ENCODE measurements at places on chromosomes 6 and 20.
A peak's percentile ranks its signal among the peaks of the same experiment; 100 is the strongest.

DNA sequence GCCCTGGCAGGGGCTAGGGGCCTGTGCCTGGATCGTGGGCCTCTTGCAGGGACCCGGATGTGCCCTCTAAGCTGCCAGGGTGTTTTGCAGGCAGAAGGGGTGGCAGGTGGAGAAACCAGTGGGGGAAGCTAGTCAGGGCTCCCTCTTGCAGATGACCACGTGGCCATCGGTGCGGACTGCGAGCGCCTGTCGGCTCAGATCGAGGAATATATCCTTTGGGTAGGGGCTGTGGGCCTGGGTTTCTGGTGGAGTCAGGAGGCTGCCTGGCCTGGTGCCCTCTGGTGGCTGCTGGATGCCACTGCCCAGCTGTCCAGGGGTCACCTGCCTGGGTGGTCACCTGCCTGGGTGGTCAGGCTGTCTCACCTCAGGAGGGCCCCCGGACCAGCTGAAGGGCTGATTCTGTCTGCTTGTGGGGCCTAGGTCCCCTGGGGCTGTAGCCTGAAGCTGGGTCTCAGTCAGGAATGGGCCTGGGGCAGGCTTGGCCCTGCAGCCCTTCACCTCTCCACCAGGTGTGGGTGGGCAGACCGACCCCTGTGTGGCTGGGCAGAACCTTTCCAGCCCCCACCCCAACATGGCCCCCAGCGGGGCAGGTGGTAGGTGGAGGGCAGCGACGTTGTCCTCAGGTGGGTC, 6.7 kb downstream of the TCEA2 start:
- peak; percentile 68 for DNase-seq

DNA sequence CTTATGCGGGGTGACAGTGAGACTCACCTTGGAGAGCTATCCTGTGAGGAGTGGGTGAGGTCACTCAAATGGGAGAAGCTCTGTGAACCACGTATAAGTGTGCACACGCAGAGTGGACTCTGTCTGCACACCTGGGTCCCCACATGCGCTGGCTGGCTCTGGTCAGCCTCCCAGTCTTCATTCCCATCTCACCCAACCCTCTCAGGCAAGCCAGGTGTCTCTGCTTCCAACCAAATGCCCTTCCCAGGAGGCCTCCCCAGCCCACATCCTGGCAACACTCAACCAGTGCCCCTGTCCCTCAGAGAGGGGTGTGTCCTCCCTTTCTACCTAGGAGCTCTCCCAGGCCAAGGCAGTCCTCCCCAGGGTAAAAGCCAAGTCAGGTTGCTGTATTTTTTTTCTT, 8.0 kb upstream of the PI16 start:
- no peak for DNase-seq

DNA sequence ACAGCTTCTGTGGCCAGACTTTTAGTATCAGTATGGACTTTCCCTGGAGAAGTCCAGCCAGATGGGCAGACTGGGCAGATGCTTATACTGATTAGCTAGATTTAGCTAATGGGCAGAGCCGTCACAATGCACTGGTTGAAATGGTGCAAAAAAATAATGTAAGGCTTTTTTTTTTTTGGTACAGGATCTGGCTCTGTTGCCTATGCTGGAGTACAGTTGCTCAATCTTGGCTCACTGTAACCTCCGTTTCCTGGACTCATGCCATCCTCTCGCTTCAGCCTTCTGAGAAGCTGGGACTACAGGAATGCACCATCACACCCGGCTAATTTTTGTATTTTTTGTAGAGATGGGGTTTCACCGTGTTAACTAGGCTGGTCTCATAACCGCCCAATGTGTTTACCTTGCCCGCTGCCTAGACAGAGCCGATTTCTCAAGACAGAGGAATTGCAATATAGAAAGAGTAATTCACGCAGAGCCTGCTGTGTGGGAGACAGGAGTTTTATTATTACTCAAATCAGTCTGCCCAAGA, 16.4 kb upstream of the KIFC1 start:
- DNase-seq: no peak

DNA sequence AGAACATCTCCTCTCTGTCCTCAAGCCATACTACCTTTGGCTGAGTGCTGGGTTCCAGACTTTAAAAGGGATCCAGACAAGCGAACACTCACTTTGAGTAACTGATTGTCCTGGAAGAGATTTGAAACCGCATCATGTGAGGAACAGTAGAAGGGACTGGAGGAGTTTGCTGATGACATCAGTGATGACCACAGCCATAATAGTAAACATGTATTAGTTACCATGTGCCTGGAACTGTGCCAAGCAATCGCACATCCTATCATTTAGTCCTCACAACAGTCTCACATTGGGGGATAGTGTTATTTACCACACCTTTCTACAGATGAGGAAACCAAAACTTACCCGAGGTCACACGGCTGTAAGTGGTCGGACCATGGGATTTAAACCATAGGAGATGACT, 39.8 kb downstream of the ARMC2 start:
- DNase-seq: no peak

DNA sequence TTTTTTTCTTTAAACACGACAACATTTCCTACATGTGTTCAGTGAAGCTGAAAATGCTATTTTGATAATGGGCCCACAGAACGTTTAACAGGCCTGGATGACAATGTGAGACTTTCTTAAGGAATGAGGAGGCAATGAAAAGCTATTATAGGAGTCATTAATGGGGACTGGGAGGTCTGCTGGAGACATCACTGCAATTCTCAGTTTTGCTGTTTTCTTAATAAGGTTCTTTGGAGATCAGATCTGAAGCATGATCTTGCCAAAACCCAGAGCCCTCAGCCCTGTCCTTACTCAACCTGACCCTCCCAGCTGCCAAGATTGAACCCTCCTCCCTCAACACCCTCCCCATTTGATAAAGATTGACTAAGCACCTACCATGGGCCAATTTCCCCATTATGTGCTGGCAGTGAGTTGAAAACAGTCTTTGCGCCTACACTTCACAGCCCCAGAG, 353.1 kb downstream of the MAFB start:
- no peak for DNase-seq

GRCh38 chr6:29502597-29502996, 14.8 kb upstream of the MAS1L start:
- no peak for DNase-seq

DNA sequence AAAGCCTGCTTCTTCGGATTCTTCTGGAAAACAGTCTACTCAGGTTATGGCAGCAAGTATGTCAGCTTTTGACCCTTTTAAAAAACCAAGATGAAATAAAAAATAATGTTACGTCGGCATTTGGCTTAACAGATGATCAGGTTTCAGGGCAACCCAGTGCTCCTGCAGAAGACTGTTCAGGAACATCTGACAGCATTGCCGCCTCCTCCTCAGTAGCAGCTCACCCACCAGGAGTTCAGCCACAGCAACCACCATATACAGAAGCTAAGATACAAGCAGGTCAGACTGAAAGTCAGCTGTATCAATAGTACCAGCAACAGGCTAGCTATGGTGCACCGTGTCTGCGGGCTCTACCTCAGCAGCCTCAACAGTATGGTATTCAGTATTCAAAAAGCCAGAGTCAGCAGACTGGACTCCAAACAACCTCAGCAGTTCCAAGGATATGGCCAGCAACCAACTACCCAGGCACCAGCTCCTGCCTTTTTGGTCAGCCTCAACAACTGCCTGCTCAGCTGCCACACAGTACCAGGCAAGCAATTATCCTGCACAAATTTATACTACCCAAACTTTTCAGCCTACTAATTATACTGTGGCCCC, 51.9 kb downstream of the BTBD9 start:
- no peak for DNase-seq

- no peak for DNase-seq
Measured at GRCh38 chr20:32368323-32368722, 10.2 kb downstream of the ASXL1 start.

DNA sequence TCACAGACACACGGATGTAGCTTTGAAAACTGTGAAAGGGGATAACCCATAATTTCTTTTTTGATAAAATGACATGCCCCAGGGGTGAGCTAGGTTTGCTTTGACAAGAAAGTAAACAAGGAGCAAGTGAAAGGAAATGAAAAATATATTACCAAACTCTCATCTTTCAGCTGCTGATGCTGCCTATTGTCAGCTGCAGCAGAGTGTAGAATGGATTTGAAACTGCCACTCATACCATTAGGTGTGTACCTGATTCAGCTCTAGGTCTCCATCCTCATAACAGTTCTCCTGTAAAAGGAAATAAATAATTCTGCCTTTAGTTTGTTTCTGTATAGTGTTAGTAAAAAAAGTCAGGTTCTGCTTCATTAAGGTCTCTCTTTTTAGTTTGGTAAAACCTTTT, 415.1 kb upstream of the MARCKS start:
- no peak for DNase-seq

DNA sequence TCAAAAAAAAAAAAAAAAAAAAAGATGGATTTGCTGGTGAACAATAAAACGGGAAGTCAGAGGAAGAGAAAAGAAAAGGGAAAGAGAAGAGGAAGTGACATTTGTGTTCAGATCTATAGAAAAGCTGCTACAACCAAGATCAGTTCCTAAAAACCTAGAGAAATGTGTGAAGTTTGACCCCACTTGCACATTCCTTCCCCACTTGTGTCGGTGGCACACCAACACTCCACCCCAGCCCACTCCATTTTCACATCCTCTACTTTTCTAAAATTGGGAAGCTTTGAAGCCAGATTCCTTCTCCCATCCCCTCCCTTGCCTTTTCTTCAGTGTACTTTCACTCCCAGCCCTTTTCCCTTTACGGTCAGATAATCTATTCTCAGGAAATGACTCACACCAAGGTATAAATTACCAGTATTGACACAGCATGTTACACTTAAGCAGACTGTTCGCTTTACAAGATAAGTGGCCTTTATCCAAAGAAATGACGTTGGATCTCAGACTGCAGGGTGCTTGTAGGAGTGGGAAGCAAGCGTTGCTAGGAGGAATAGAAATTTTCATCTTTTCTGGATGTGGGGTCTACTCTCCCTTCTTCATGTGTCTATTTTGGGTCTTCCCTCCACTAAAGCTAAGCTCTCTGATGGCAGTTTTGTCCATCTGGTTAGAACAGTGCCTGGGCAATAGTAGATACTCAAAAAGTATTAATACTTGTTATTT, 92.5 kb upstream of the ADGRF1 start:
- DNase-seq: peak; percentile 12

DNA sequence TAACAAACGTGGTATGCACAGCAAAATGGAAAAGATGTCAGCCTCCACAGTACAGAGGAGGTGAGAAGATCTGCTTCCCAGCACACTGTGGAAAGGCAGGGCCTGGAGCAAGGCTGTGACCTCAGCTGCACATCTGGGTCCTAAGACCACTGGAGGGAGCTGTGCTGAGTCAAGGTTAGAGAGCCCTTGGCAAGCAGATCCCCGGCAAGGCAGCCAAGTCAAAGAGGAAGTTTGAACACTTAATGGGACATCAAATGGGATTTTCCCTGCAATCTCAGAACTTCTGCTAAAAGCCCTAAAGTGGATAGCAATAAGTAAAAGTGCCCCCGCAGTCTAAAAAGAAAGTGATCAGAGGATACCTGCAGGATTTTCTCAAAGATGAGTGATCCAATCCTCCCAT, 39.5 kb downstream of the UNC5CL start:
- no peak for DNase-seq

DNA sequence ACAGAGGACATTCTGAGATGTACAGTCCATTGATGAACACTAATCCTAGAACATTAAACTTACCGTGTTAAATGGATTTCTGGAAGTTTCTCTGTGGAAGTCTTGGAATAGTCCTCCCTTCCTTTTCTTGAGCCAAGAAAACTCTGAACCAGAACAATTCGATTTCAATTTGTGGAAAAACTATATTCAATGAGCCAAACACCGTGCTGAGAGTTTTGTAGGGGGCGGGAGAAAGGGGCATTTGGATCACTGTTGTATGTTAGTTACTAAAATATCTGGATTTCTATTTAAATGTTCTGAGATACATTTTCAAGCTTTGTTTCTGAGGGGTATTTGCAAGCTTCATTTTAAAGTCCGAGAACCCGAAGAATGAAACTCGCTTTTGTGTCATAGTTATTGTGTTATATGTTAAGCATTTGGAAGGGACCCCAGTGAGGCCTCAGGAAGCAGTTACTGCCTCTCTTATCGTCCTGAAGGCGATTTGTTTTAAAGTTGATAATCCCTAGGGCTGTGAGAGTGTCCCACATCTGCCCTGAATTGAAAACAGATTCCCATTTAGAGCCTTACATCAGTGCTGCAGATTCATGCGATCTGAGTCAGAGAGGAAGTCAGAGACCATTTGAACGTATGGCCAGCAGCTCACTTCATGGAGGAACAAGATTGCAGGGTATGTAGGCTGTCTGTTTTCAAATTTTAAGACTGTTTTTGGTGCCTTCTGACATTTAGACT, 70.8 kb upstream of the SASH1 start:
- peak; percentile 81 for DNase-seq

DNA sequence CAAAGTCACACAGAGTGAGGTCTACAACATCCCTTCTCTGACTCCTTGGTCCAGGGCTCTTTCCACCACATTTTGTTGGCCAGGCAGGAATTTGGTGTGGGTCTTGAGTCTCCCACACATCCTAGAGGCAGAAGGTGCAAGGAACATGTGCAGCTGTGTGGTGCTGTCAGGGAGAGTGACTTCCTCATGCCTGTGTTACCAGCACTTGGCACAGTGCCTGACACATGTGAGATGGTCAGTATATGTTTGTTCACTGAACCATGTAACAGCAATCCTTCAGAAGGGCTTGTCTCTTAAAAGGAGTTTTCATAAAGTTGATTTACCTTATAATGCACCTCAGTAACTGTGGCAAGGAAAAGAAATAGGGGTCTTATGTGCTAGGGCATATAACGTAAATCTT, 168.5 kb downstream of the CDC5L start:
- no peak for DNase-seq

- DNase-seq: peak; percentile 92
Measured at GRCh38 chr20:51366155-51366886, 176.2 kb downstream of the NFATC2 start.

DNA sequence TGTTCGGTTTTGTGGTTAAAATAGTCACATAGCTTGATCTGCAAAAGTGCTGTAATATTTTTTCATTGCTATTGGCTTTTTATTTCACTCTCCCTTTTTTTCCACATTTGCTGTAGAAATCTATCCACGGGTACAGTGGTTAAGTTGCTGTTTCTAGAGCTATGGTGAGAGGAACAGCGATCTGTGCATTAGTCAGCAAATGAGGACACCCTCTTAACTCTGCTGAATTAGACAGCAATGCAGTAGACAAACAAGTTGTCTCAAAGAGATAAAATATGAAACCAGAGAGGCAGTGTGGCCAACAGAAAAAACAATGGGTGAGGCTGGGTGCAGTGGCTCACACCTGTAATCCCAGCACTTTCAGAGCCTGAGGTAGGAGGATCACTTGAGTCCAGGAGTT, 17.6 kb upstream of the SYNJ2 start:
- DNase-seq: no peak

DNA sequence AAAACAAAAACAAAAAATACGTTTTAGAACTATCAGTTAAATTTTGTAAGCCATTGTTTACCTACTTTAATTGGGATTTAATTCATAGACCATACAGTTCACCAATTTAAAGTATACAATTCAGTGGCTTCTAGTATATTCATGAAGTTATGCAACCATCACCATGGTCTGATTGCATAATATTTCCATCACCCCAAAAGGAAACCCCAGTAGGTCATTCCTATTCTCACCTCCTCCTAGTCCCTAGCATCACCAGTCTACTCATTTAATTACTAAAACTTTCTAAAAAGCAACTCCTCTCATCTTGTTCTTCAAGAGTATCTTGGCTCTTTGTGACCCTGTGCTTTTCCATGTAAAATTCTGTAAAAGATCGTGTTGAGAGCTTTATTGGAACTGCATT, 60.2 kb downstream of the ASXL1 start:
- DNase-seq: no peak

GRCh38 chr6:43934183-43934802, 164.3 kb downstream of the VEGFA start:
- DNase-seq: no peak
